Cardiac muscle cell (in vitro differentiated cells and primary cell): ENCODE measurements at places on chromosomes 11 and 22. TPM values are rescaled to one million over a fixed set of nuclear protein-coding genes. Genes with fewer than 3 reads are reported as not detected.
A peak's percentile ranks its signal among the peaks of the same experiment; 100 is the strongest.

DNA sequence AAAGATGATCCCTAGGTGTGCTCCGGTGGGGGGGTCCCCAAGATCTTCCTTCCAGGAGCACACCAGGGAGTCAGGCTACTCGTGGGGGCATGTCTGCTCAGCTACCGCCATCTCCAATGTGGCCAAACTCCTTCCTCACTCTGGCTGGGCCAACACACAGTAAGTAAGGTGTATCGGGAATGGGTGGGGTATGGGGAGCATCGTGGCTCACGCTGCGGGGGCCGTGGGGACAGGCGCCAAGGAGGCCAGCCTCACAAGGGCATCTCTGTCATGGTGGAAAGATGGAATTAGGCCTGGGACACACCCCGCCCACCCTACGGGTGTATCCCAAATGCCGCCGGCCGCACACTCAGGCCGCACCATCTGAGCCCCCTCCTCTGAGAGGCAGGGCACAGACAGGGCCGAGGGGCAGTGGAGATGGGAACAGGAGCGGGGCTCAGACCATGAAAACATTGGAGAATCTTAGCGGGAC is 8.3 kb downstream of the IGF2 start:
- DNase-seq: no peak

GRCh38 chr11:129289350-129290040 is 86.2 kb upstream of the BARX2 start:
- DNase-seq: no peak

- DNase-seq: no peak
Observed at GRCh38 chr11:61507962-61508861, at the start of gene LRRC10B. LRRC10B (plus strand) TSS chr11:61508749; CDS start chr11:61508999, 250 bp downstream.

- peak; percentile 87 for DNase-seq
Observed at GRCh38 chr11:12377824-12378593, 638 bp downstream of the PARVA start.

- DNase-seq: no peak
Observed at GRCh38 chr22:46040471-46041465, 63.8 kb upstream of the WNT7B start.

- DNase-seq: peak; percentile 93
Observed at GRCh38 chr11:117946842-117947526, 17.8 kb upstream of the TMPRSS13 start.

- no peak for DNase-seq
Observed at GRCh38 chr22:19196841-19197612, 18.5 kb upstream of the SLC25A1 start.

DNA sequence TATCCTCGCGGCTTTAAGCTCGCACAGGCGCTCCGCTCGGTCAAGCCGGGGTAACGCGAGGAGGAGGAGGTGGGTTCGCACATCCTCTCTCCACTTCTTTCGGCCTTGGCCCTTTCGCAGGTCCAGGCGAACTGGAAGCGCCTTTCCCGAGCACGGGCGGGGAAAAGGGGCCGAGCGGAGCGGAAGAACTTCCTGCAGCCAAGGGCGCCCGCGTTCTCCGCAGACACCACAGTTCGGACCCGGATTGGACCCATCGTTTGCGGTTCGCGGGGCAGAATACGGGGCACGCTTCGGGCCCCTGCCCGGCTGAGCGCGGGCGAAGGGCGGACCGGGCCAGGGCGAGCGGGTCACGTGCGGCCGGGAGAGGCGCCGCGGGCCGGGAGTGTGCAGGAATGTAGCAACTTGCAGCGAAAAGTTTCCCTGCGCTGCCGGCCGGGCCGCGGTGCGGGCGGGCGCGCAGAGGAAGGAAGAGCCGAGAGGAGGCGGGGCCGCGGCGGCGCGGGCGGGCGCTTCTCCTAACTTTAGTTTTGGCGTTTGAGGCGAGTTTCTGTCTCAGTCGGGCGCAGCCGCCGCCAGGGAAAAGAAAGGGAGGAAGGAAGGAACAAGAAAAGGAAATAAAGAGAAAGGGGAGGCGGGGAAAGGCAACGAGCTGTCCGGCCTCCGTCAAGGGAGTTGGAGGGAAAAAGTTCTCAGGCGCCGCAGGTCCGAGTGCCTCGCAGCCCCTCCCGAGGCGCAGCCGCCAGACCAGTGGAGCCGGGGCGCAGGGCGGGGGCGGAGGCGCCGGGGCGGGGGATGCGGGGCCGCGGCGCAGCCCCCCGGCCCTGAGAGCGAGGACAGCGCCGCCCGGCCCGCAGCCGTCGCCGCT is at the start of gene YAP1:
YAP1 (plus strand) TSS at position 552 of the 865 bp plus-strand sequence. CDS start 402 bp downstream, outside the sequence.
- DNase-seq: peak; percentile 97

- no peak for DNase-seq
Observed at GRCh38 chr11:15865212-15865987, 490.9 kb downstream of the SOX6 start.

DNA sequence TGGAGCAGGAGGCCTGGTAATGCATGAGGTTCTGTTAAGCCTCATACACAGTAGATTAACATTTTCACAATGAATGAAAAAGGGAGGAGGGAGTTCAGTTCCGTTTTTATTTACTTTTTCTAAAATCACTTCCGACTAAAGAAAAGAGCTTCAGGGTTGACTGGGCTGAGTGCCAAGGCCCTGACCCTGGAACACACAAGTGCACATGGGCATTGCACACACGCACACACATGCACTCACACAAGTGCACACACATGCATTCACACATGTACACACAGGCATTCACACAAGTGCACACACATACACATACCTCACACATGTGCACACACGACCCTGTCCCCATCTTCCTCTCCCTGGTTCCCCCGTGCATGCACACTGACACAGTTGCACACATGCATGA is 303.3 kb downstream of the BRD1 start:
- DNase-seq: no peak

DNA sequence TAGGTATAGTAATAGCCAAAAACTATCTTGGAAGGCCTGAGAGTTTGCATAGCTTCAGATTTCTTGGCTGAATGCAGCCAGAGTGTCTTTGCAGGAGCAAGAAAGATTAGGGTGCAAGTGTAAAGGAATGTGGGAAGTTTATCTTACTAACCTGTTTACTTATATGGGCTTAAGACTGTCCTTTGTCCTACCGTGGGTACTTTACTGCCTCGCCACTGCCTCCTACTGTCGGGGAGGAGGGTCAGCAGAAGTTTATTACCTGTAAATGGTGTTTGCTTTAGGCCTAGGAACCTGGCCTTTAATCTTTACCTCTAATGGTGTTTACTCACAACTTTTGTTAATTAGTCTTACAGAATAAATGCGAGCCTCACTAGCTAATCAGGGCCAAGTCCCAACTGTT is 633.8 kb downstream of the DLG2 start:
- DNase-seq: no peak

DNA sequence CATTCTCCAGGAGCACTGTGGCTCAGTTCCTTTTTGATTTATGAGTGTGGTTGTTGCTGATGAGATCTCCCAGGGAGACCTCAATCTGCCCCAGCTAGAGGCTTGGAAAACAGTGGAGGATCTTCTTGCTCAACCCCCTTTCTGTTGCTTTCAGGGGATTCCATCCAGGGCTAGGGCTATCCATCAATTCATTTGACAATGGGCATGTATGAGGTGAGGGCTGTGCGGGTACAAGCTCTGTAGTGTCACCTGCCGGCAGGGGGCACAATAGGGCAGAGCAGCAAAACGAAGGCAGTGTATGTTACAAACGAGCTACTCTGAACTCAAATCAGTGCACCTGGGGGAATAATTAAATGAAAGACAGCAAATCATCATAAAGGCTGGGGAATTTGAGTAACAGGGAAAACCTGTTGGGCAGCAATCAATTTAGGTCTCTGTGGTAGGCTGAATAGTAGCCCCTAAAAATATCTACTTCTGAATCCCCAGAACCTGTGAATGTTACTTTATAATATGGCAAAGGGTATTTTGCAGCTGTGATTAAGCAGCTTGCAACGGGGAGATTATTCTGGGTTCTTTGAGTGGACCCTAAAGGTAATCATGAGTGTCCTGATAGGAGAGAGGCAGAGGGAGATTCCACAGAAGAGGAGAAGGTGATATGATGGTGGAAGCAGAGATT is 170.3 kb upstream of the ZBED5 start:
- DNase-seq: peak; percentile 64

DNA sequence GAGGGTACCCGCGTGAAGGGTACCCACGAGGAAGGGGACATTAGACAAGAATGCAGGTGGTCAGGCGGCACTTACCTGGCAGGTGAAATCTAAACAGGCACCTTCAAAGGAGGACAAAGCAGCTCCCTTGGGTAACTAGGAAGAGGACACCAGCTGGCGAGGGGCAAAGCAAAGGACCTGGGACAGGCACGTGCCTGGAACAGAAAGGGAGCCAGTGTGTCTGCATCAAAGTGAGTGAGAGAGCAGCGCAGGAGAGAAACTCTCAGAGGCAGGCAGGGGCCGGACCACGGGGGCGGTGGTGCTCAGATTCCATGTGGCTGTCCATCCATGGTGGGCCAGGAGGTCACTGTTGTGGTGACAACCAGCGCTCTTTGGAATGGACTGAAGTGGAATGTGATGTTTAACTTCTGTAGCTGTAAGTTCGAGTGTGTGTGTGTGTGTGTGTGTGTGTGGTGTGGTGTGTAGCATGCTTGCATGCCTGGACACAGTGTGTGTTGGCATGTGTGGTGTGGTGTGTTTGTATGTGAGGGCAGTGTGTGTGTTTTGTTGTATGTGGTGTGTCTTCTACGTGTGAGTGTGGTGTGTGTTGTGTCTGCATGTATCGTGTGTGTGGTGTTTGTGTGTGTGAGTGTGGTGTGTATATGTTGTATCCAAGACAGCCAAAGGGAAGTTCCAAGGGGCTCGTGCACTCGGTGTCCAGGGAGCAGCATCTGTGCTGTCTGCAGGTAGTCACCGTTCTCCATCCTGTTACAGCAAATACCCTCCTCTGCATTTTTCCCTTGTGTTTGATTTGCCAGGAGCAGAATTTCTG is 86.4 kb downstream of the CDKN1C start:
- DNase-seq: no peak

- no peak for DNase-seq
Observed at GRCh38 chr11:97502201-97502600, 1112.4 kb downstream of the JRKL start.

DNA sequence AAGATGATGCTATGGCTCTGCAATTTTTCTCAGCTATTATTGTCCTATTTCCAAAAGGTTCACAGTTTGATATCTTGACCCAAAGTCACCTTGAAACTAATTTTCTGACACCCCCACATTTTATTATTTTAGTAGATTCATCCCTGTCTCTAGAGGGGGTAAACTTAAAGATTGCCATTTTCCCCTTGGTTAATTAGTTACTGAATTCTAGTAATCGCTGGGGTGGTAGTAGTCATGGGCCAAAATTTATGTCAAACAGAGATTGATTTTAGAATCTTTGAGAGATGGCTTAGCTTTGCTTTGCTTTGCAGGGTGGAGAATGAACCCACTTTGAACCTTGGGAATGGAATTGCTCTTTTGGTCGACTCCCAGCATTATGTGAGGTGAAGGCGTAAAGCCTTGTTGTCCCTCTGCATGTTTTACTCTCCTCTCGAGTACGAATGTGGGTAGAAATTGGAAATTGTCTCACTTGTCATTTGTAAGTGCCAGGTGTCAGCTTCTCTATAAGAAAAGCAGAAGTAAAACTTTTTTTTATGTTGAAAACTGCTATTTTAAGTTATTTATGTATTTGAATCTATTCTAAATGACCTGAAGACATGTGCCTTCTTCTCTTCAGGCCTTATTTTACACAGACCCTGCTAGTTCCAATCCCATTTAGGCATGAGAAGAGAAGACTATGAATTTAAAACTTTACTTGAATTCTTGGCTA is 42.4 kb upstream of the RCE1 start:
- no peak for DNase-seq

DNA sequence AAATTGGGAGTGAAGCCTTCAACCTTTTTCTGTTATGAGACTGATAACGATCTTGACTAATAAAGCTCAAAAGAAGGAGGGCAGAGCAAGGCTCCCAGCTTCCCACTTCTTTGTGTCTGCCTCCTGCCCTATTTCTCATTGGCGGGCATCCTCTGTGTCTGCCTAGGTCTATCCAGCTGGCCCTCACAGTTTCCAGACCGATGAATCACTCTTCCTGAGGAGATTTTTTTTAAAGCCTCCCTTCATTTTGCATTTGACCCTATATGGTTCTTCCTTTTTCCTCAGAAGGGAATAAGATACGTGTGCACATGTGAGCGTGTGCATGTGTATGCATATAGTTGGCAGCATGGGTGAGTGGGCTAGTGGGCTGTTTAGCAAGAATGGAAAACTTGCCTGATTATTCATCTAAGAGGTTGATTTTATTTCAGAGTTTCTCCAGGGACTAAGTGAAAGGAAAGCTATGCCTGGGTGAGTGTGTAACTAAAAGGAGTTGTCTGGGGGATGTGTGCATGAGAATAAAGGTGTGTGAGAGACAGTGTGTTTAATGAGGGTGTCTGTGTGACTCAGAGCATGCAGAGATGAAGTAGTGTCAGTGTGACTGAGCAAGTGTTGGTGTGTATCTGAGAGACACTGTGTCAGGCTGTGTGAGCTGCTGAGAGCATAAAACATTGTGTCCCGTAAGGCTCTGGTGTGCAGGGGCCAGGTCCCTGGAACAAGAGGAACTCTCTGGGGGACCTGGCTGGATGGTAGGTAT is 12.2 kb downstream of the PHLDB1 start:
- peak; percentile 97 for DNase-seq

- no peak for DNase-seq
Observed at GRCh38 chr11:44747836-44748235, 21.1 kb downstream of the TSPAN18 start.

The GLYAT gene
- total RNA-seq: not detected in 2 replicates

The OR52N4 gene
- not detected in 2 replicates for total RNA-seq

The RAG1 gene
- total RNA-seq: 0.35 and 0.66 TPM in 2 replicates

The SCGB1C1 gene
- total RNA-seq: not detected in 2 replicates

The POU2AF3 gene
- total RNA-seq: 0.36 TPM in 1 of 2 replicates, not detected in the other
